ENCODE measurements at places on chromosomes 6 and 20. TPM values are rescaled to one million over a fixed set of nuclear protein-coding genes. Genes with fewer than 3 reads are reported as not detected.

The AHCY gene
- total RNA-seq: 16.6 TPM

The LRRC1 gene
- total RNA-seq: 4.0 TPM

The VIP gene
- not detected for total RNA-seq

The TCEA2 gene
- 21.0 TPM for total RNA-seq

The KCNQ5 gene
- total RNA-seq: 1.5 TPM

The ASIP gene
- not detected for total RNA-seq

The ZSCAN12 gene
- 2.9 TPM for total RNA-seq

The CD83 gene
- 62.3 TPM for total RNA-seq

The NT5E gene
- total RNA-seq: 1.5 TPM

The SIRPG gene
- 47.5 TPM for total RNA-seq

The ATF6B gene
- total RNA-seq: 107 TPM

The TRIM31 gene
- not detected for total RNA-seq

The THBD gene
- 1.0 TPM for total RNA-seq

The SMPDL3A gene
- total RNA-seq: not detected

The SLC22A2 gene
- total RNA-seq: not detected

The PSORS1C1 gene
- not detected for total RNA-seq

The ALDH8A1 gene
- 3.4 TPM for total RNA-seq

The ZNF831 gene
- total RNA-seq: 37.8 TPM

The NKX2-4 gene
- total RNA-seq: not detected

The C6orf15 gene
- total RNA-seq: not detected

The RSPH4A gene
- 0.60 TPM for total RNA-seq

The OR2H2 gene
- not detected for total RNA-seq

The HLA-G gene
- not detected for total RNA-seq

The PFDN6 gene
- 16.5 TPM for total RNA-seq

The DDAH2 gene
- total RNA-seq: 7.3 TPM

The SLC17A2 gene
- not detected for total RNA-seq

The STMND1 gene
- total RNA-seq: not detected

The POU3F2 gene
- not detected for total RNA-seq

The REV3L gene
- total RNA-seq: 19.8 TPM

The GSTA3 gene
- total RNA-seq: not detected

The POPDC3 gene
- total RNA-seq: not detected

The SLA2 gene
- 46.8 TPM for total RNA-seq

The ESR1 gene
- total RNA-seq: 3.9 TPM

The SLC35D3 gene
- not detected for total RNA-seq

The ZNF133 gene
- 5.9 TPM for total RNA-seq

The SYNDIG1 gene
- total RNA-seq: not detected

The ARFGEF3 gene
- total RNA-seq: not detected

Data from T-helper 17 cell (primary cell).